Choroid plexus epithelial cell (primary cell): ENCODE measurements at places on chromosomes 6 and 20.
A peak's percentile ranks its signal among the peaks of the same experiment; 100 is the strongest.

GRCh38 chr20:2840967-2841531 is 504 bp downstream of the VPS16 start:
- peak; percentile 63 for DNase-seq

DNA sequence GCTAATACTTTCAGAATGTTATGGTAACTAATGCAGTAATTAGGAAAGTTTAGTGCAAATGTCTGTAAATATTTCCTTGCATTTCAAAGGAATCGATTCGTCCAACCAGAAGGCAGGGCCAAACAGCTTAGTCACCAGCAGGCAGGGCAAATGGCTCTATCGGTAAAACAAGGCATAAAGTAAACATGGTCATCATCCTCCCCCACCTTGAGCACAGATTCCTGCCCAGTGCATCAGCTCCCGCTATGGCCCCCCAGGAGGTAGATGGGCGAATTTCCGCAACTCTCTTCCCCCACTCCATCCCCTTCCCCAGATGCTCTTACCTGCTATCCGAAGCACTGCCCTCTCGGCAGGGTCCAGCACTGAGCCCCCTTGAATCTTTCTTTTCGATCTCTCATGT is 103.8 kb upstream of the BEND6 start:
- peak; percentile 41 for DNase-seq

GRCh38 chr6:66321017-66321416 is 614.0 kb upstream of the EYS start:
- no peak for DNase-seq

- no peak for DNase-seq
These were observed 808.4 kb upstream of the EPHA7 start for GRCh38 chr6:94227741-94228140.

GRCh38 chr6:102417368-102417998 is 1024.0 kb downstream of the GRIK2 start:
- no peak for DNase-seq

DNA sequence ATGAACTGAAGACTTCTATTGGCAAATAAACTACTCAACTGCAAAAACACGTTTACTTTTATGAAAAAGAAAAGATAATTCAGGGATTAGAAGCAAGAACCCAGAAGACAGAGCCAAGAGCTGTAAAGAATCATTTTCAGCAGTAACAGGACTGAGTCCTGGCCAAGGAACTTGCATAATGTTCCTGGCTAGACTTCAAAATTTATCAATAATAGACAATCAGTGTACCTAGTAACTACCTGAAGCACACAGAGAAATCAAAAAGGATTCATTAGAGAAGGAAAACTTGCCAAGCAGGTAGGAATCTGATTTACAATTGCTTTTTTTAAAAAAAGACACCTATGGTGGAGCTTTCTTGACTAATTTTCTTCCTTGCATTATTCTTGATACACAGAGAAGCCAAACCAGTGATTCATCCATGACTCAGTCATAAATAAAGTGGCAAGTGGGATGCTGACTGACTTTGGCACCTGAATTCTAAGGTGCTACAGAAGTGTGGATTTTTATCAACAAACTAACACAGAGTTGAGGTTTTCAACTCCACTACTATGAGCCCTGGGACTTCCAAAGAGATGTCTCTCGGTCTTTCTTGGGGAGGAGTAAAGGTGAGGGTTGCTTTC is 281.3 kb downstream of the BMP7 start:
- peak; percentile 33 for DNase-seq

GRCh38 chr20:64159286-64159680 is 5.0 kb upstream of the MYT1 start:
- DNase-seq: no peak

DNA sequence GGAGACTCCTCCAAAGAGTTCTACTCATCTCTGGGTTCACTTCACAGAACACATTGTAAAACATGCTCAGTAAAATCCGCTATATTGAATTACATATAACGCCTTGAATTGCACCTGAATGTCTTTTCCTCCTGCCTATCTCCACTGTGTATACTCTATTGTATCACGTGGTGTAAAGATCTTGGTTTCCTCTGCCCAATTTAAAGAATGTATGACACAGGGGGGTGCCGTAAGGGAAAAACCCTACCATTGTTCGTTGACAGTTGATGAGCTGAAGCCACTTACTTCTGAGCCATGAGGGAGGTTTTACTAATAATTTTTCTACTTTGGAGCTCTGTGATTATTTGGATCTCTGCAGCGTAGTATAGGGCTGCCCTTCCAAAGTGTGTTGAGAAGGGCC is 6.0 kb downstream of the ASF1A start:
- no peak for DNase-seq

DNA sequence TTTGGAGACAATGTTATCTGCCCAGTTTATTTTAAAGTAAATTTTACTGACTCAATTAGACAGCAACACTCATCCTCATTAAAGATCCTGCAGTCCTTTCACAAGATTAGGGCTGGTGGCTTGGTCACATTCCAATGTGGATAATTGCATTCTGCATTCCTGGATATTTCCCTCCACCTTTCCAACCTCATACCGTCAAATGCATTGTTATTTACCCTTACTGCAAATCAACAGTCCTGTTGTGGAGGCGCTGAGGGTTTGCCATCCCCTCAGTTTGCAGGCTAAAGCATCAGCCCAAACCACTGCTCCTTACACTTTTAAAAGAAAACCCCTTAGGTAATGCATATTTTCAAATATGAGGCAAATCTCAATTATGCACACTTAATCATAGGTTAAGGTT is 5.4 kb downstream of the CITED2 start:
- peak; percentile 30 for DNase-seq

DNA sequence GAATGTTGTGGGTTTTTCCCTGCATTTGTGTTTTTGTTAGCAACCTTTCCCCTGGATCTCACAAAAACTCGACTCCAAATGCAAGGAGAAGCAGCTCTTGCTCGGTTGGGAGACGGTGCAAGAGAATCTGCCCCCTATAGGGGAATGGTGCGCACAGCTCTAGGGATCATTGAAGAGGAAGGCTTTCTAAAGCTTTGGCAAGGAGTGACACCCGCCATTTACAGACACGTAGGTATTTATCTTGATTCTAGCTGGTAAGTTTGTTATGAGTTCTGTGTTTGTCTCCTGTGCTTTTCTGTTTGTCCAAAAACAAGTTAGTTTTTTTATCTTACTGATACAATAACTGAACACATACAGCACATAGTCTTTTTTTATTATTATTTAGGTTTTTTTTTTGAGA is 3.0 kb downstream of the SLC25A27 start:
- DNase-seq: peak; percentile 8

GRCh38 chr6:141667580-141668309 is 465.0 kb upstream of the GJE1 start:
- peak; percentile 13 for DNase-seq

- DNase-seq: peak; percentile 34
These were observed 703 bp downstream of the EPHA7 start for GRCh38 chr6:93418408-93419303.

- peak; percentile 66 for DNase-seq
These were observed 421.1 kb upstream of the AGPAT4 start for GRCh38 chr6:161694995-161695394.

DNA sequence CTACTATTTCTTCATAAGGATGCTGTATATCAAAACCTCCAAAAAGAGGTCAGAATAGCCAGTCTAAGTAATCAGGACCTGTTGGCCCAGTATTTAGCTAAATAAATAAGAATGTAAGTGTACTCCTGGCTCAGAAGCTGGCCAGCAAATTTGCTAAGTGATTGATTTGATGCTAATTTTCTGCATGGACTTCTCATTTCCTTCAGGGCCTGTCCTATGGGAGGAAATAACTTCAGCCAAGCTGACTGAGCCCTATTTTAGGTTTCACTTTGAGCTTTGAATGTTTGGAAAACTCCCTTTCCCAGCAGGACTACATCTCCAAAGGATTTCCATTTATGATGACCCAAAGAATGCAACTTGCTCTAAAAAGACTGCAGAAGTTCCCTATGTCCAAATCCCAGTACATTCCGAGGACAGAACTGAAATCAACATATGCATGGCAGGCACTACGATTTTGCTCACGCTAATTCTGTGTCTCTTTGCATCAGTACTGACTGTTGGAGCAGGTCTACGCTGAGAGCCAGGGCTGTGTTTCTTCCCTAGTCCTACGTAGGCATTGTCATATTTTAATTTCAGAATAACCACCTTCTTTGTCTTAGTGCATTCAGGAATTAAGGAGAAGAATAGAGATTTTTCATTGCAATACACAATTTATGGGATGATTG is 441.4 kb upstream of the PLCB4 start:
- DNase-seq: no peak

DNA sequence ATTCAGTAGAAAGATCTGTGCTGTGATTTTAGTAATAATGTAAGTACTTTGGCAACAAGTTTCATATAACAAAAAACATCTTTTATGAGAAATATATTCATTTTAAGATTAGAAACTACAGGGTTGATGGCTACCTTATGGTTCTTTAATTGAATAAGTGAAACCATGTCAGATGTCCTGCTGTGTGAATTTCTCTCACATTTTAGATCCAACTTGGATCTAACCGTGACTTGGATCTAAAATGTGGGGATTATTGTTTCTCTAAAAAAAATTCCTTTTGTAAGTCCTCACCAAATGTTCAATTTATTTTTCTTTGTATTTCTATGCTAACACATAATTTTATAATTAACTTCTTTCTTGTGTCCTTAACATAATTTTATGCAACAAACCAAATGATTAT is 30.4 kb downstream of the ZC2HC1B start:
- DNase-seq: no peak

GRCh38 chr6:68544450-68544849 is 90.6 kb upstream of the ADGRB3 start:
- DNase-seq: no peak

DNA sequence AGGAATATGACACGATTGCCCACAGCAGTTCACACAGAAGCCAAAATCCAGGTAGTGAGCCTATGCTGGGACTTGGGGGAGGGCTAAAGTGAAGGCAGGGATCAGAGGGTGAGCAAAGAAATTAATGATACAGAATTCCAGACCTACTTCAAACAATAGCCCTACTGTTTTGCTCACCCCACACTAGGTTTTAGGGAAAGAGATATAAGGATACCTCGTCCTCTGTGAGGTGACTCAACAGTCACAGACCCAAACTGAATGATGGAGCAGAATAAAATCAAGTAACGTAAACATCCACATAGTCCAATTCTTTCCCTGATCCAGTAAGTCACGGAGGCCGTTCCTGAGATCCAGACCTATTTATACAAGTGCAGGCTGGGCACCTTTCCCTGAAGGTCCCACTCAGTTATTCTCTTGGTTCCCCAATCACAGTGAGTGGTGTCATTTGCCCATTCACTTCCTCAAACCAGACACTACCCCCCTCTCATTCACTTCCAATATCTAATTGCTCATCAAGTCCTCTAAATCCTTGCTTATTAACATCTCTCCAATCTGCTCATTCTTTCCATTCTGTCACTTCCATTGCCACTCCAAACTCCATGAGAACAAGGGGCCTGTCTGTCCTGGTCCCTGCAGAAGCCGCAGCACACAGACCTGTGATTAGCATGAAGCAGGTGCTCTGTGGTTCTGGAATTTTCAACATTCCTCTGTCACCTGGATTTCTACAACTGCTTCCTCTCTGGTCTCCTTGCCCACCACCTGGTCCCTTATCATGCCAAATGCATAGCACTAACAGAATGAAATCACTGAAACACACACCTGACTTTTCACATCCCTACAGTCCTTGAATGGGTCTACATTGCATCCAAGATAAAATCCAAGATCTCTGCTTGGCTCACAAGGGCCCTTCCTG is 55.9 kb downstream of the ATXN1 start:
- DNase-seq: no peak

DNA sequence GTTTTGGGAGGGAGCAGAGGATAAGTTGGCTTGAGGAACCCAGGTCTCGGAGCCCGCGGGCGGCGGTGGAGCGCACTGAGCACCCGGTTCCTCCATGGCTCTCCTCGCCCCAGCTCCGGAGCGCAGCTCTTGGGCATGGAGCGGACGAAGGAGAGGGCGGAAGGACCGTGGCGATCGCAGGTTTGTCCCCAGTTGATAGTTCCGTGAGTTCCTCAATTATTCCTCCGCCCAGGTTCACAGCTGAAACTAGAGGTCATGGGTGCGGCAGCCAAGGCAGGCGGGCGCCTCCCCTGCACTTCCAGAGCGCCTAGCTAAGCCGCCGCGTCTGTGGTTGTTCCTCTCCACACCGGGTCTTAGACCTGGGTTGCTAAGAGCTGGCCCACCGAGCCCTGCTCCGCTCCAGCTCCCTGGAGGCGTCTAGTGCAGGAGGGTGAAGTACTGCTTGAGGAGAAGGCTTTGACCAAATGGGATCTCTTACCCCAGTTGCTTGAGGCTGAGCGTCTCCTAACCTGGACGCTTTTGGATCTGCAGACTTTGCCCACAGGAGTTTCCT is at the start of gene HTR1B:
Gene HTR1B (minus strand): TSS at position 184 of the 553 bp plus-strand sequence. CDS start 88 bp downstream, at position 96.
- peak; percentile 64 for DNase-seq

DNA sequence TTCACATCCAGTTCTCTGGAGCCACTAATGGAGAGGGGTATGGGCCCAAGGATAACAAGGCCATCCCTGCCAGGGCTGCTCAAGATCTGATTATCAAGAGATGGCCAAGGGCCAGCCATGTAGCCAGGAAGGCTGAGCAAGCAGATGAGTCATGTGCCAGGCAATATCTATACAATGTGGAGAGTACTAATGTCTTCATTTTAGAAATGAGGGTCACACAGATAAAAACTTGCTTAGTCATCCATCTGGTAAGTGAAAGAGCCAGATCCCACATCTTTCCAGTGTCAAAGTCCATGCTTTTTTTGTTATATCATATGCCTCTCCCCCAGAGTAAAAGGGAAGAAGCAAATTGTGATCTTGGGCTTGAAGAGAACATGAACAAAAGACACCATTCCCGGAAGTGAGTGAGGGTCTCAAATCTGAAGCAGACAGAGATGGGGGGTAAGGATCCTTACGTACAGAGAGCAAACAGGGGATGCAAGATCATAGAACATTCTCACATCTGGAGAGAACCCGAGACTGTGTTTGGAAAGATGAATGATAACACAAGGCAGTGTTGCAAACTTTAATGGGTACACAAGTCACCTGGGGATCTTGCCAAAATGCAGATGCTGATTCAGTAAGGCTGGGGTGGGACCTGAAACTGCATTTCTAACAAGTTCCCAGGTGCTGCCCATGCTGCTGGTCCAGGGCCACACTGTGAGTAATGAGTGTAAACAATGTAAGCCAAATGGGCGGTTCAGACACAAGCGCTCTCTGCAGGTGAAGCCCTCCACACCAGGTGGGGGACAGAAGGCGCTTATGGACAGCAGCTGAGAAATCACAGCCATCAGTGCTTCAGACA is 20.0 kb upstream of the GSTA3 start:
- peak; percentile 74 for DNase-seq

- DNase-seq: no peak
These were observed 119.9 kb upstream of the TRAF3IP2 start for GRCh38 chr6:111725446-111726112.

DNA sequence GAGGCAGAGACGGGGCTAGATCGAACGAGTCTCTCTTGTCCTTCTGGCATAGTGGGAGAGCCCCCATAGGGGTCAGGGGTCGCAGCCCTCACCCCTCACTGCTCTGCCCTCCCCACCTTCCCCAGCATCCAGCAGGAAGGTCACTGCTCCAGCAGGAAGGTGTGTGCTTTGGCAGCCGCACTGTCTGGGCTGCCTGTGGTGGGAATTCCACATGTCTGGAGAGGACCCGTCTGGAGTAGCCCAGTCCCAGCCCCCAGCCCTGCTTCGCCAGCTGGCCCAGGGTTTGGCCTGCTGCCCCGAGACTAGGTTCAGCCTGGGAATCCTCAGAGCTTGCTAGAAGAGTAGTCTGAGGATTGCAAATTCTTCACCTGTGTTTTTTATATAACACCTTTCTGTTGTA is 2.5 kb upstream of the R3HDML start:
- no peak for DNase-seq
